MG63 (cell line): ENCODE measurements at places on chromosomes 16 and 17. TPM values are rescaled to one million over a fixed set of nuclear protein-coding genes. Genes with fewer than 3 reads are reported as not detected.

- no peak for DNase-seq
Observed at GRCh38 chr17:67018471-67019434, 25.6 kb upstream of the CACNG1 start.

DNA sequence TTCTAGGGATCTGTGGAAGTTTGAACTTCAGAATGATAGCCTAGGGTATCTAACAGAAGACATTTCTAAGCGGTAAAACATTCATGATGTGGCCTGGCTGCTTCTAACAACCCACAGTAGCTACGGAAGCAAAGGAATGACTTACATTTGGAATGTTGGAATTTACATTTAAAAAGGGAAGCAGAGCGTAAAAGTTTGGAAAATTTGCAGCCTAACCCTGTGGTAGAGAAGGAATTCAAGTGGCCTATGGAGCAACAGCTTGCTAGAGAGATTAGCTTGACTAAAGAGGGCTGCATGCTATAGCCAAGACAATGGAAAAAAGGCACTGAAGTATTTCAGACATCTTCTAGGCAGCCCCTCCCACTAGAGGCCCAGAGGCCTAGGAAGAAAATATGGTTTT lies 50.1 kb downstream of the HNF1B start:
- no peak for DNase-seq

The GCGR gene
- not detected in 2 replicates for total RNA-seq

- no peak for DNase-seq
Observed at GRCh38 chr17:73510981-73511718, 133.1 kb downstream of the SDK2 start.

The TBC1D3 gene
- not detected in 2 replicates for total RNA-seq

DNA sequence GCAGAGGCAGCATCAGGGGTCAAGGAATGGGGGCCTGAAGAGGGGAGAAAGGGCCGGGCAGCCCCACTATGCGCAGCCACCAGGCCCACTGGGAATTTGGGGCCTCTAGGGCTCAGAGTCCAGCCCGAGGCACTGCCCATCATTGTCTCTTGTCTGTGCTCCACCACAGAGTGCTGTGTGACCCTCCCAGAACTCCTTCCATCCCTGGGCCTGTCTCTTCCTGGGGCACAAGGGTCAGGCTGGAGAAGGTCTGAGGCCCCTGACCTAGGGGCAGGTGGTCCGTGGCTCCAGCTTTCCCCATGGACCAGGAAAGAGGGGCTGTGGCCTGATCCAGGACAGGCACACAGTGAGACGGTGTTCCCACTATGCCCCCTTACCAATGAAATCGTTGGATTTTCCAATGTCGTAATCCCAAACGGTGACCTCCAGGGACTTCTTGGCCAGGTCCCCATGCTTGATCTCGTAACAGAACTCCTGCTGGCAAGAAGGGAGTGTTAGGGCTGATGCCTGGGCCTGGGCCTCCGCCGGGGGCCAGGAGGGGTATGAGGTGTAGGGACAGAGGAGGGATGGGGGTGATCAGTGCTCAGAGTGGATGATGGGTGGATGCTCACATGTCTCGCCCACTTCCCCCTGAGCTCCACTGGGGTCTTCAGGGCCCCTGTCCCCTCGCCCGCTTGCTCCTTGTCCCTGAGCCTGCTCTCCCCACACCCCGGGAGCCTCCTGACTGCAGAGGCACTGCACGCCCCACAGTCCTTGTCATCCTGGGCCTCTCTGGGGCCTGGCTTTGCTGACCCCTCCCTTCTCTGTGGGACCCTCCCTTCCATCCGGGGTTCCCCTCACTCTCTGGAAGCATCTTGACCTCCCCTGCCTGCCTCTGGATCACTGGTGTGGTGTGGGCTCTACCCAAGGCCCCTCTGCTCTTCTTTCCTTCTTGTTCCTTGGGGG lies 10.7 kb downstream of the SCGB1C2 start:
- no peak for DNase-seq

DNA sequence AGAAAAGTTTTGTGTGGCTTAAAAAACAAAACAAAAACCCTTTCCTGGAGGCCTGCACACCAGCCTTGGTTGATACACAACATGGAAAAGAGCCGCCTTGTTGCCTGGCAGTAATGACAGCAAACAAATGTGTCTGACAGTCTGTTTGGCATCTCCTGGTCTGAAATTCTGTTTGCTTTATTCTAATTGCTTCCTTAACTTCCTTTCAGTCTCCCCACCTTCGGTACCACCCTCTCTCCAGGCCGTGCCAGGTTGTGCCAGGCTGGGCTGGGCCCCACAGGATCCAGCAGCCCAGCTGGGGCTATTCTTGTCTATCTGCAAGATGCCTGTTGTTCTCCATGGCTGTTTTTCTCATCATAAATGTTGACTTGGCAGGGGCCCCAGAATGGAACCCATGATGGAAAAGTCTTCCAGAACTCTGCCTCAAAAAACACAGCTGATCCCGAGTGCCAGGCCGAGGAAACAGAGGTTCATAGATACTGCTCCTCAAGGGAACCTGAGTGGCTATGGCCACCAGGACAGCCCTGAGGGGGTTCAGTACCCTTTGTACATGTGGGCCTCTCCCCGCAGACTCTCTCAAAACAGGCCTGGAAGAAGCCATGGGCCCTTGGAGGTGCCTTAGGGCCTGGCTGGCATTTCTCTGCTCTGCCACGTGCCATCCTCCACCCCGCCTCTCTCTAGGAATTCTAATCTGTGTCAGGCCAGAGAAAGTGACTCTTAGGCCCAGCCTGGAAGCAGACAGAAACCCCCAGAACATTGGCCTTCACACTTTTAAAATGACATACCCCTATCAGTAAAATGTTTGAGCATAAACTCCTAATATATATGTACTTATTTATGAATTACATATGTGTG lies 50.5 kb downstream of the YPEL2 start:
- no peak for DNase-seq

DNA sequence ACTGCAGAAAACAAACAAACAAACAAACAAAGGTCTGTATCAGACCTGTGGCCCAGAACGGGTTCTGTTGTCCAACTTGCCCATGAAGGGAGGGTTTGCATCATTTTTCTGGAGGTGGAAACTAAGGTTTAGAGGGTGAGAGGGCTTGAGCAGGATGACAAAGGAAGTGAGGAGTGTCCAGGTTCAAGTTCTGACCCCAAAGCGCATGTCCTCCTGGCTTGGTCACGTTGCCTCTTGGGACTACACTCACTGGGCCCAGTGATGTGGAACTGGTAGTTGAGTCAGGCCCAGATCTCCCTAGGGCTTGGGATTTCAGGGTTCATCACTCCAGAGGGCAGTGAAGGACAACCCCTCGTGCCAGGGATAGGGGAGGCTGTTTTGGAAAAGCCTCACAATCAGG lies 1.8 kb downstream of the SREBF1 start:
- no peak for DNase-seq

The KRTAP9-3 gene
- not detected in 2 replicates for total RNA-seq

DNA sequence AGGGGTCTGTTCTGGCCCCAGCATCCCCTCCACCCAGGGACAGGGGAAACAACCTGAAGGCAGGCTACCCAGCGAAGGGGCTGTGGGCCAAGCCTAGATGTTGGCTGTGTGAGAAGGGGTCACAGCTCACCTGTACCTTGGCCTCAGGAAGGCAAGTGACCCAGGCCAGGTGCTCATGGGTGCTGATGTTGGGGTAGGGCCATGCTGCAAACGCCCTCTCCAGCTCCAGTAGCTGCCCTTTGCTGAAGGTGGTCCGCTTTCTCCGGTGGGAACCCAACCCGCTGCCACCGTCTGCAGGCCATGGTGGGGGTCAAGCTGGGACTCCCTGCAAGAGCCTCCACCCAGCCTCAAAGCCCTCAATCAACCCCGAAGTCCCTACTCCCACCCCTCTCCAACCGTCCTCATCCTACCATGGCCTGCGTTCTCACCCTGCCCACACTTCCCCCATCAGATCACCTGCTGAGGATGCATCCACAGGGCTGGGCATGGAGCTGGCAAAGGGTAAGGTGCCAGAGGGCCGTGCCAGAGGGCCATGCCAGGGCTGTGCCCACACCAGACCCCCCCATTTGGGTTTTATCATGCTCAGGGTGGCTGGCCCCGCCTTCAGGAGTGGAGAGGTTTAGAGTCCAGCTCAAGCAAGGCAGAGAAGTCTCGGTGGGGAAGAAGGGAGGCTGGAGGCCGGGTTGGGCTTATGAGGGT lies at the start of gene SEBOX:
Gene SEBOX (minus strand): TSS at position 535 of the 699 bp plus-strand sequence. CDS start 48 bp downstream, at position 487.
- DNase-seq = no peak

DNA sequence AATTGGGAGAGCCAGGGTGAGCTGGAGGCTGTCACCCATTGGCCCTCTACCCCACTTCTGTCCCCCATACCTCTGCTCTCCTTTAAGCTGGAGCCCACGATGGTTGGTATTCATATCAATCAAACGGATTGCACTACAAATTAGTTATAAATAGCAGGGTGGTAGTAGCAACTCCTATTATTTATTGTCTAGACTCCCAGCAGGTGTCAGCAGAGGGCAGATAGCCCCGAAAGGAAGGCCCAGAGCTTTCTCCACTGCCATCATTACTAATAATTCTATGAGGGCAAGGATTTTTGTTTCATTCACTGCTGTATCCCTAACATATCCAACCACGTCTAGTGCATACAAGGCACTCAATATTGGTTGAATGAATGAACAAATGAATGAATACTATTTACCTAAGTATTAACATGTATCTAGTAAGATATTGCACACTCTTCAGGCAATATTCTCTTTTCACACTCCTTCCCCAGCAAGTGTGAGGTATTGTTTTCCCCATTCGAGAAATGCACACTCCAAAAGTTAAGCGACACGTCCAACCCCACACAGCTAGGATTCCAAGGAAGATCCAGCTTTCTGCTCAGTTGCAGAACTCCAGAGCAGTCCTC lies 6.3 kb downstream of the C17orf50 start:
- DNase-seq = peak; percentile 29

DNA sequence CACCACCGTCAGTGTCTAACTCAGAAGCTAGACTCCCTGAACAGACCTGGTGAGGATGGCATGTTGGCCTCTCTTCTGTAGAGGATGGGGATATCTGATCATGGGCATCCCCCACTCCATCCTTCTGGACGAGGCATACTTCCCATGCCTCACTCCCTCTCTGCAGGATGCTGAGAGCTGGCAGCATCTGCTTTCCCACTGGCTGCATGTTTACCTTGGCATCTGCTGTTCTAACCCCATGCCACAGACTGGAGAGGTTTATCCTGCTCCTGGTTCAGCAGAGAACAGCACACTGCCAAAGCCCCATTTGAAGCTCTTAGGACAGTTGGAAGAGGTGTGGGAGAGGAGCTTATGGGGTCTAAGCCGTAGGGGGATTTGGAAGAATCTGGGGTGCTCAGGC lies 46.0 kb downstream of the YPEL2 start:
- DNase-seq = peak; percentile 34

The DOC2A gene
- total RNA-seq = not detected in 2 replicates

The MMD gene
- 6.3 and 6.8 TPM in 2 replicates for total RNA-seq

DNA sequence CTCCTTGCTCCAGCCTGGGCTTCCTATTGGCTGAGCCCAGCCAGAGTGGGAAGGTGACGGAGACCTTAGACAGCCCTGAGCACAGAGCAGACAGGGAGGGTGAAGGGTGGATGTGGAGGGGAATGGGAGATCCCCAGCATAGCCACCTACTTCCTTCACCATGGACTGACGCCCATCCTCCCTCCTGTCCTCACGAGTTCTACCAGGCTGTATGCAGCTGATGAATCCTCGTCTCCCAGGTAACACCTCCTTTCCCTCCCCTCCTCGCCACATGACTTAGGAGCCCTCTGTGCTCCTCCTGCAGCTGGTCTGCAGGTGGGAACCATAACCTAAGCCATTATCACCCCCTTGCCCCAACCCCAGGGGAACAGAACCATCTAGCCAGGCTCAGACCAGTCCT lies 9.0 kb upstream of the CRHR1 start:
- DNase-seq = no peak

- peak; percentile 78 for DNase-seq
Observed at GRCh38 chr17:69761767-69762321, 313.2 kb upstream of the KCNJ16 start.

GRCh38 chr17:55601874-55602364 lies 90.7 kb upstream of the SMIM36 start:
- DNase-seq = no peak

GRCh38 chr17:44522883-44523671 lies 19.9 kb upstream of the GPATCH8 start:
- DNase-seq = peak; percentile 74

DNA sequence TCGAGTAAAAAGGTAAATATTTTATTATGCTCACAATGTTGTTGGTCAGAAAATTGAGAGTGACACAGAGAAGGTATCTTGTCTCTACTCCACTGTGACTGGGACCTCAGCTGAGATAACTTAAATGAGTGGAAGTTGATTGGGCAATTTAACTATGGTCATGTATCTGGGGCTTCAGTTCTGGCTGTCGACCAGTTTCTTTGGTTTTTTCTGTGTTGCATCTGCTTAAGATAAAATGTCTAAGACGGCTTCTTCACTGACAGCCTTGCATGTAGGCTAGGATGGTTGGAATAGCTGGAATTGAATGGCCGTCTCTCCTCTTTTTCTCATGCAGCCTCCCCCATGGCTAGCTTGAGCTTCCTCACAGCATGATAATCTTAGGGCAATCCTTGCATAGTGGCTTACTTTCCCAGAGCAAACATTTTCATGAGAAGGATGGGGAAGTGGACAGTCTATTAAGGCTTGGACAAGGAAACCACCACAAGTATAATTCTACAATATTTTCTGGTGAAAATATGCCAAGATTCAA lies 433.7 kb downstream of the KIF2B start:
- no peak for DNase-seq

The TMEM220 gene
- total RNA-seq = 0.57 and 2.4 TPM in 2 replicates

GRCh38 chr16:21324267-21324666 lies 46.2 kb upstream of the CRYM start:
- DNase-seq = no peak
